ENCODE measurements at places on chromosomes 1 and 21.

DNA sequence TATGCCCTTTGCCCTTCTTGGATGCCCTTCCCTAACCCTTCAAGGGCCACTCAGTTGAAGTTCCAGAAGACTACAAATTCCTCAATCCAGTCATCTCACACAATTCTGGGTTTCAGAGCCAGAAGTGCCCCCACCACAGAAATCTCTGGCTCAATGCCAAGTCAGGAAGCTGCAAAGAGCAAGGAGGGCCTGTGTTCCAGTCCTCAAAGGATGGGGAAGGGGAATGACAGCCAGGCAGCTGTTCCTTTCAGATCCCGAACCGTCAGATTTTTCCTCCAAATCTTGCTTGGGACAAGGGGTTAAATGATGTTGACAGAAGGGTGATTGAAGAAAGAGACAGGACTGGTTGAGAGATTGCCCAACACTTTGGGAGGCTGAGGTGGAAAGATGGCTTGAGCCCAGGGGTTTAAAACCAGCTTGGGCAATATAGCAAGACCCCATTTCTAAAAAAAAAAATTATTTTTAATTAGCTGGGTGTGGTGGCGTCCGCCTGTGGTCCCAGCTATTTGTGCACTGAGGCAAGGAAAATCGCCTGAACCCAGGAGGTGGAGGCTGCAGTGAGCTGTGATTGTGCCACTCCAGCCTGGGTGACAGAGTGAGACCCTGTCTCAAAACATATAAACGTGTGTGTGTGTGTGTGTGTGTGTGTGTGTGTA, 716 bp upstream of the HPDL start:
- no peak for DNase-seq

DNA sequence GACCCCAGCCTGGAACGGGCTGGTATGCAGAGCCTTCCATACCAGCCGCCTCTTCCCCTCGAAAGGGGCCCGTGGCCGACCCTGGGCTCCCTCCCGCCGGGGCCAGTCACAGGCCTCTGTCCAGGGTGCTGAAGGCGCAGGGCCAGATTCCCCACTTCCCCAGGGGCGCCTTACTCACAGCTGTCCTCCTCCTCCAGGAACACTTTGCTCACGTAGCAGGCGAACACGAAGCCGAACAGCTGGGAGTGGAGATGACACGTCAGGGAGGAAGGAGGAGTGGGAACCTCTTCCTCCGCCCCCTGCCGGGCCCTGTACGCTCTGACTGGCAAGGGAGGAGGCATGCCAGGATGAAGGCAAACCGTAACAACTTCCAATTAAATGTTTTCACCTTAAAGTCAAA, 57.3 kb downstream of the NKAIN1 start:
- DNase-seq = peak; percentile 84

DNA sequence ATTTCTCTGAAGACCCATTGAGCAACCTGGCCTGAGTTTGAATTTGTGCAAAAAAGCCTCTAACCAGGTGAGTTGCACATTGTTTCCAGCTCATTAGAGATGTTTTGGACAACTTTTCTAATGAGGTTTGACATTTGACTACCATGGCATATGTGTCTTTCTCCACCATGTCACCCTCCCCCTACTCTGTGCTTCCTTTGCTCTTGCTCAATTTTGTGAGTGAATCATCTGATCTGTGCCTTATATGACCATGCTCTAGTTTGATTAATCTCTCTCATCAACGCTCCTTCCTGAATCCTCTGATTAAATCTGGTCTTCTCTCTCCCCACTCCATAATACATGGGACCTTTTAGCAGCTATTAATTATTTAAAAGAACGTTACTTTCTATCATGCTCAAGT, 144.8 kb upstream of the SAMSN1 start:
- DNase-seq = no peak

GRCh38 chr1:16461681-16462080, 21.2 kb downstream of the NECAP2 start:
- DNase-seq = no peak

GRCh38 chr1:197763769-197764168, 11.5 kb downstream of the DENND1B start:
- DNase-seq = no peak

GRCh38 chr1:223796210-223796609, 49.5 kb downstream of the TP53BP2 start:
- DNase-seq = no peak

GRCh38 chr1:9121496-9122409, 7.1 kb downstream of the GPR157 start:
- no peak for DNase-seq

DNA sequence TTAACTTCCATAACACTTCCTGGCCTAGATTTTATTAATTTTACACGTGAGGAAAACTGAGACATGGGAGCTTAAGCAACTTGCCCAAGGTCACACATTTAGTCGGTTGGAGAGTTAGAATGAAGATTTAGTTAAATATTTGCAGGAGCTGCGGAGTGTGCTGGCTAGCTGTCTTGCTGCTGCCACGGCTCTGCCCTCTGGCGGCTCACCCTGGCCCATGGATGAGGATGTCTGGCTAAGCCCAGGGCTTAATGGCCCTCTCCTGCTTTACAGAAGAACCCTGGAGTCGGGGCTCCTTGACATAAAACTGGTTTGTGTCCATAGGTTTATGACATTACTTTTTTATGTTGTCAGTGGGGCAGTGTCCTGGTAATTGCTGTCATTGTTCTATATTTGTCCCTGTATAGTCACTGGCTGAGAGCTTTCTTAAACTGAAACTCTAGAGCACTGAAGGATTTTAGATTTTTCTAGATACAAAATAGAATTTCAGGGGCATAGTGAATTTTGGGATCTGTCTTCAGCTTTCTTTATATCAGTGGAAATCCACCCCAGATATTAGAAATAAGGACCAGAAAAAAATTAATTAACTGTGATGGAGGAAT, 88.9 kb upstream of the WLS start:
- DNase-seq = peak; percentile 76

GRCh38 chr1:198655459-198656121, 16.8 kb downstream of the PTPRC start:
- no peak for DNase-seq

DNA sequence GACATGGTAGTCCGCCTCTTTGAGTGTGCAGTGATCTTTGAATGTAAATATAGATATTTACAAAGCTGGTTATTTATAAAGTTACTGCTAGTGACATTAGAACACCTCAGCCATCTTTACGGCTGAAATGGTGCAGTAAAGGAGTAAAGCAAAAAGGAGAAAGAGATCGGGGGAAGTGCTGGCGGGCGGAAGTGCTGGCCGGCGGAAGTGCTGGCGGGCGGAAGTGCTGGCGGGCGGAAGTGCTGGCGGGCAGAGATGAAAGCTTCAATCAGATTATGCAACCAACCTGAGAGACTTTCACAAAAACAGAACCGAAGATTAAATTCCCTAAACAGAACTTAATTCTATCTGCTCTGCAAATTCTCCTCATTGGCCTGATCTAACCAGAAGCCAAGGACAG, 1.4 kb upstream of the OR14A16 start:
- DNase-seq = no peak

GRCh38 chr1:84141182-84142003, 2.7 kb upstream of the PRKACB start:
- peak; percentile 46 for DNase-seq

GRCh38 chr1:111603979-111604378, 15.6 kb upstream of the RAP1A start:
- no peak for DNase-seq

- DNase-seq = peak; percentile 72
These were observed 26.1 kb downstream of the UBE2T start for GRCh38 chr1:202315576-202316168.

DNA sequence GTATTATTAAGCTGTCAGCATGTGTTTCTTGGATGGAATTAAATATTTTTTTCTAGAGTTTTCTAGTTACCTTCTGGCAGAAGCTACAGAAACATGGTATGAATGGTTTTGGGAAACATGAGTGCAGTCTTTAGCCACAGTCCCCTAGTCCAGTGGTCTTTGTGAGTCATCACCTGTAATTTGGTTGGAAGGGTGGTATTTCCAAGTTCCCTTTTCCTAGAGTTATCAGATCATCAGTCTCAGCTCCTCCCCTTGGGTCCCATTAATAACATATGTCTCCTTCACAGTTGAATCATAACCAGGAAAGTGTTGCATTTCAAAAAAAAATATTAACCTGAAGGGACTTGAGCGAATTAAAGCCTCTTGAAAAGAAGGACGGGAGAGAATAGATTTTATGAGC, 27.0 kb downstream of the ELAVL4 start:
- DNase-seq = no peak

DNA sequence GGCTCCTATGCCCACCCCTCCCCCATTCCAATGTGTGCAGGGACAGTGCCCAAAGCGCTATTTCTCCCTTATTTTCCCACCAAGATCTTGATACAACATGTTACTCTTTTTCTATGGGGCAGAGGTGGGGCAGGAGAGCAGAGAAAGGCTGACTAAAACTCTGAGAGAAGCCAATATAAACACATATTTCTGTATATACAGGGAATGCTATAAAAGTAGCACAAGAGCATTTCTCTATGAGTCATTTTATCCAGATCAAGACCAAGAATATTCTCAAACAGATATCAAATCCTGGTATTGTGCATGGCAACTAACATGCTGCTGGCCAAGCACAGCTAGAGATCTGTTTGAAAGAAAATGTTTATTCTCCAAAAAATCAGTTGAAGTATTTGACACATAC, 7.3 kb downstream of the WDR26 start:
- DNase-seq = peak; percentile 86

- DNase-seq = peak; percentile 29
These were observed 11.2 kb downstream of the LRRC42 start for GRCh38 chr1:53957194-53957818.

DNA sequence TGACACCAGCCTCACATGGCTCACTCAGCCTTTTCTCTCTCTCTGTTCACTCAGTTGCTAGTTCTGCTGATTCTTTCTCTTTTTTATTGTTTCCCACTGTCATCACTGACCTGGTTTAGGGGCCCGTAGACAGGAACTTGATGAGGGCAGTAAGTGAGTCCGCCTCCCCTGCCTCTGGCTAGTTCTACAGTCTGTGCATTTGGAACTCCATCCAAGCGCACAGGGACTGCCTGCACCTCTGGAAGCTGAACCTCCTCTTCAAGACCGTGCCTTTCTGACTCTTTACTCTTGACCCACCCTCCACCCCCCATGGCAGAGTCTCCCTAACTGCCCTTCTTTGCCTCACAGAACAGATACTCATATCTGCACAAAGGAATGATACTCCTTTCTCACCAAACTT, 4.2 kb downstream of the TENT5C start:
- DNase-seq = no peak

DNA sequence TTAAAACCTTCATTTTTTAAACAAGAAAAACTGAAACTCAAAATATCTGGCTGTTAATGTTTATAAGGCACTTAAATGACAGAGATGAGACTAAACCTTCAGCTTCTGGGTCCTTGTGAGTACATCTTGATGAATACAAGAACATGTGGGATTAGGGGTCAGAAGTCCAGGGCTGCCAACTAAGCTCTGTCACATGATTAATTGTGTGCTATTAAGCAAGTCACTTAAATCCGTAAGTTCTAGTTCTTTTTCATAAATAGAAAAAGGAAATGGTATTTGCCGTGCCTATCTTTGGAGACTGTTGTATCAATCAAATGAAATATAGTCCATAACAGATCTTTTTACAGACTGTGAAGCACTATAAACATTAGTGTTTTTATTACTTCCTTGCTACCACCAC, 43.2 kb upstream of the KCTD3 start:
- peak; percentile 13 for DNase-seq

- DNase-seq = no peak
These were observed 70.4 kb downstream of the PLEKHA6 start for GRCh38 chr1:204289280-204289679.
